ENCODE measurements at places on chromosomes 1 and 21.

- no peak for DNase-seq
Observed at GRCh38 chr1:221993444-221993948, 251.6 kb upstream of the DUSP10 start.

DNA sequence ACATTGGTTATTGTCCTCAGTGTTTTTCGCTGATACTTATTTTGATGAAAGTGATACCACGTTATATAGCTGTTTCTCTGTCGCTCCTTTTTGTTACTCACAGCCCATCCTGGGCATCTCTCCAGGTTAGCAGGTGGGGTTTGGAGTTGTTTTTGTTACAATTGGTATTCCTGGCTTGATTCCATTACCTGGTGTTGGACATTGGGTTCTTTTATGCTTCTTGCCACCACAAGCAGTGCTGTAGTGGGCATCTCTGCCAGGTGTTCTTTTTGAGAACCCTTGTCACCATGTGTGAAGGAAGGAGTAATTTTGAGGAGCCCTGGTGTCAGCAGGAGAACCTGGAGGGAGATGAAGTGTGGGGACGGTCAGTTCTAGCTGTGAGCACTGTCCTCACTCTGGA, 47.5 kb upstream of the PWP2 start:
- no peak for DNase-seq

GRCh38 chr1:163240705-163241104, 38.0 kb upstream of the RGS5 start:
- DNase-seq, result no peak

DNA sequence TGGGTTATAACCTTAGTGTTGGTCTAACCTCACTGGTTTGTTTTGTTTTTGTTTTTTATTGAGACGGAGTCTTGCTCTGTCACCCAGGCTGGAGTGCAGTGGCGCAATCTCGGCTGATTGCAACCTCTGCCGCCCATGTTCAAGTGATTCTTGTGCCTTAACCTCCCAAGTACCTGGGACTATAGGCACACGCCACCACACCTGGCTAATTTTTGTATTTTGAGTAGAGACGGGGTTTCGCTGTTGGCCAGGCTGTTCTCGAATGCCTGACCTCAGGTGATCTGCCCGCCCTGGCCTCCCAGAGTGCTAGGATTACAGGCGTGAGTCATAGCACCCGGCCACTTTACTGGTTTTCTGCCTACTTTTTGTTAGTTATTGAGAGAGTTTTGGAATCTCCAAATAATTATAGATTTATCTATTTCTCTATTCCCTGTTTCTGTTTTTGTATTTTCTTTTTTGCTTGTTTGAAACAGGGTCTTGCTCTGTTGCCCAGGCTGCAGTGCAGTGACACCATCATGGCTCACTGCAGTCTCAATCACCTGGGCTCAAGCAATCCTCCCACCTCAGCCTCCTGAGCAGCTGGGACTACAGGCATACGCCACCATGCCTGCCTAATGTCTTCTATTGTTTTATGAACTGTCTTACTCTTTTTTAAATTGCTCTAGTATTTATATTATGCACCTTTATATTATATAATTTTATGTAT, 21.4 kb downstream of the SMG7 start:
- no peak for DNase-seq

GRCh38 chr21:18274370-18274769, 29.7 kb downstream of the CHODL start:
- DNase-seq, result no peak

DNA sequence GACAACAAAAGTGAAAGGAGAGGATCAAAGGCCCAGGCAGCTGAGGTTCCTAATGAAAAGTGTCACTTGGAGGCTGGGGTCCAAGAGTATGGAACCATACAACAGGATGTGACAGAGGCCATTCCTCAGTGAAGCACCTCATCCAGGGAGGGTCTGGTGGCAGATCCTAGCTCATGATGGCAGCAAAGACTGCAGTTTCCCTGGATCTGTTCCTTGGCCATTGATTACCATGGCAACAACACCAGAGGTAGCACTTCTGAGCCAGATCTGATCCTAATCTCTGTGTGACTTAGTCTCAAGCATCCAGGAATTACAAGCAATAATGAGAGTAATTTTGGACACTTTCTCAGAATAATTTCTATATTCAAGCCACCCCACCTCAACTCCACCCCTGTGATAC, 12.9 kb downstream of the FAM177B start:
- DNase-seq, result no peak

DNA sequence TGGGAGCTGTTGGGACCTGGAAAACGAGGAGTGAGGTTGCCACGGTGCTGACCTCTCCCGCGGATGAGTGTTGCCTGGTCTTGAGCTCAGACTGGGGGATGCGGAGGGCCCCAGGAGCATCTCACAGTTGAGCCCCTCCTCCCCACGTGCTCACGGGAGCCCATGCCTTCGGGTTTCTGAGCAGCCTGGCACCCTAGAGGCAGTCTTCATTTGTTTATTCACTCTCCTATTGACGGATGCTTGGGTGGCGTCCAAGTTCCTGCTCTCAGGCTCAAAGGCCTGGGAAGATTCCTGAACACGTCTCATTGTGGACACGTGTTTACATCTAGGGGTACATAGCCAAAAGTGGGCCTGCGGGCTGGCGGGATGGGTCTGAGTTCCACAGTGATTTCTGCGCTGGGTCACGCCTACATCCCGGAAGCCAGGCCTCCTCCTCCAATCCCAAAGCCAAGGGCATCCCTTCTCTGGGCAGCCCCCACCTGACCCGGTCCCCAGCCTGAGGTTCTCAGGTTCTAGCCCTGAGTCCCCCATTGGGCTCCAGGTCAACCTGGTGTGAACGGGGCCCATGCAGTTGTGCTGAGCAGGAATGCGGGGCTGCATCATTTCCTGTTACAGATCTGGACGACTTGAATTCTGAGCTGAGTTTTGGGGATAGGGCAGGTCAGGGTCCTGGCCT, 14.7 kb downstream of the WNT3A start:
- DNase-seq, result no peak

GRCh38 chr1:29812408-29813135, 576.2 kb downstream of the PTPRU start:
- no peak for DNase-seq

DNA sequence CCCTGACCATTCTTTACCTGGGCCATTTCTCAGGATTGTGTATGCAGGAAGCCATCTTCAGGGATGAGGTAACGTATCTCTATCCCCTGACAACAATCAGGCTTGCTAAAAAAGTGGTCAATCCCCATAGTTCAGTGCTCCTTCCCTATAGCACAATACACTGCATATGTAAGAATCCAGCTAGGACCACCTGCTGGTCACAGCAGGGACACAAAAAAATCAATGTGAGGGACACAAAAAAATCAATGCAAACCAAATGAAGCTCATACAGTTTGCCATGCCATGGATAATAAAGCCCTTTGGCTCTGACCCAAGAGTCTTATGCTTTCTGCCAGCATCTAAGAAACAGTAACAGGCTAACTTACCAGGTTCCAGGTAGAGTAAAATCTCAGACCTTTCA, 16.3 kb downstream of the ACBD6 start:
- no peak for DNase-seq

DNA sequence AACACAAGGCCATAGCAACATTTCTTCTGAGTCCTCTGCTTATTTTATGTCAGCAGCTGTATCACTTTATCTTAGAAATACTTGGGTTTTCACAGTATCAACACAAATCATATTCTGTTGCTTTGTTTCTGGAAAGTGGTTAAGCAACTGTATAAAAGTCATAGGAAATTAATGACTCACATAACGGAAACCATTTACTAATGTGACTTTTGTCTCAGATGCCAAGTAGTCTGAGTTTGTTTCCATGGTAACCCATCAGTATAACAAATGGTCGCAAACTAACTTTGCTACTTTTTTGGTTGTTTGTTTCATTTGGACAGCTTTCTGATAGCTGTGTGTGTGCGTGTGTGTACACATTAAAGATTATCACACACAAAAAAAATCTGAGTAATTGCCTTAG, 31.1 kb downstream of the EEIG2 start:
- DNase-seq, result peak; percentile 84

GRCh38 chr21:45332415-45332814, 44.7 kb upstream of the POFUT2 start:
- DNase-seq, result no peak

GRCh38 chr1:113654883-113655282, 104.4 kb downstream of the PHTF1 start:
- DNase-seq, result no peak

- peak; percentile 75 for DNase-seq
Observed at GRCh38 chr1:226002667-226003501, 3.7 kb upstream of the SDE2 start.

DNA sequence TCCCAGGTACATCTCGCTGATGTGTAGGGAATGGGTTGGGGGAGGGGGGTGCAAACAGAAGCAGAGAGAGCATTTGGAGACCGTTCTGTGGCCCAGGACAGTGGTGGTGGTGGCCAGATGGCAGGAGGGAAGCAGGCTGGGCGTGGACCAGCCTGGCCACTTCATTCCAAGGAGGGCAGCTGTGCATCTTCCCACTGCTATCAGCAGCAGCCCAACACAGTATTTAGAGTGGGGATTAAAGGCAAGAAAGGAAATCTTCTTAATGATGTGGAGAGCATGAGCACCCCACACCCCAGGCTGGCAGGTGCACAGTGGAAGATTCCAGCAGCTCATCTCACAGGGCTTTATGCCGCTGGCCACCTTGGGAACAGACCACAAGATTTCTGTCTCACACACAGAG, 198.7 kb downstream of the NPHP4 start:
- no peak for DNase-seq

GRCh38 chr1:228334226-228334935, 72.3 kb downstream of the TRIM11 start:
- no peak for DNase-seq

DNA sequence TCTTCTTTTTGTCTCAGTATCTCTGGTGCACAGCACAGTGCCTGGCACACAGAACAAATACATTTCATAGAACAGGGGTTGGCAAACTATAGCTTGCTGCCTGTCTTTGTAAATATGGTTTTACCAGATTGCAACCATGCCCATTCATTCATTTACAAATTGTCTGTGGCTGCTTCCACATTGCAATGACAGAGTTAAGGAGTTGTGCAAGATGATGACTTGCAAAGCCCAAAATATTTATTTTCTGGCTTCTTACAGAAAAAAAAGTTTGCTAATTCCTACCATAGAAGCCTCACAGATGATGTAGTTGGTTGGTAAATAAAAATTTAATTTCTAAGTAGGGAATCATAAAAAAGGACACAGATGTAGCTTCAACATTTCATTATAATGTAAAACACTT, 11.2 kb upstream of the HMGB4 start:
- DNase-seq, result no peak

GRCh38 chr1:188735567-188735966, 1742.1 kb downstream of the BRINP3 start:
- DNase-seq, result no peak

DNA sequence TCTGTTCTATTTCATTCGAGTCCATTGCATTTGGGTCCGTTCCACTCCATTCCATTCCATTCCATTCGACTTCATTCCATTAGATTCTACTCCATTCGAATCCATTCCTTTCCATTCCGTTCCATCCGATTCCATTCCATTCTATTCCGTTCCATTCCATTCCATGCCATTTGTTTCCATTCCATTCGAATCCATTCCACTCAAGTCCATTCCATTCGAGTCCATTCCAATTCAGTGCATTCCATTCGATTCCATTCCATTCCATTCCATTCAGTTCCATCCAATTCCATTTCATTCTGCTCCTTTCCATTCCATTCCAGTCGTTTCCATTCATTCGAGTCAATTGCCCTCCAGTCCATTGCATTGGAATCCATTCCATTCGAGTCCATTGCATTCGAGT, 2603.7 kb upstream of the TPTE start:
- DNase-seq, result no peak

DNA sequence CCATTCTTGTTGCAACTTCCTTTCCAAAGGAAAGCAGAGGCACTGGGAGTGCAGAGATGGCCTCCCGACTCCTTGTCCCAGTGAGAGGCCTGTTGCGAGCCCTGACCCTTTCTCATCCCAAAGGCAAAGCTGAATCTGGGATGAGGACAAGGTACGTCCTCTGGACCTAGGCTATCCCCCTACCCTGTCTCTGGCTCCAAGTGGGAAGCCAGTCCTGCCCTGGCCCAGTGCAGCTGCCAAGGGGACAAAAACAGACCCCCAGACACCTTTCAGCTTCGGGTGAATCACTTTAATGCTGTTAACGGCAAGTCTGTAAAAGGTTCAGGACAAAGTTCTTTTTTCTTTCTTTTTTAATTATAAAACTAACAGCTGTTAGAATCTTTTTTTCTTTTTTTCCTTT, 2.5 kb downstream of the TSSK3 start:
- no peak for DNase-seq

GRCh38 chr1:94298861-94299260, 61.5 kb upstream of the ARHGAP29 start:
- DNase-seq, result peak; percentile 42

DNA sequence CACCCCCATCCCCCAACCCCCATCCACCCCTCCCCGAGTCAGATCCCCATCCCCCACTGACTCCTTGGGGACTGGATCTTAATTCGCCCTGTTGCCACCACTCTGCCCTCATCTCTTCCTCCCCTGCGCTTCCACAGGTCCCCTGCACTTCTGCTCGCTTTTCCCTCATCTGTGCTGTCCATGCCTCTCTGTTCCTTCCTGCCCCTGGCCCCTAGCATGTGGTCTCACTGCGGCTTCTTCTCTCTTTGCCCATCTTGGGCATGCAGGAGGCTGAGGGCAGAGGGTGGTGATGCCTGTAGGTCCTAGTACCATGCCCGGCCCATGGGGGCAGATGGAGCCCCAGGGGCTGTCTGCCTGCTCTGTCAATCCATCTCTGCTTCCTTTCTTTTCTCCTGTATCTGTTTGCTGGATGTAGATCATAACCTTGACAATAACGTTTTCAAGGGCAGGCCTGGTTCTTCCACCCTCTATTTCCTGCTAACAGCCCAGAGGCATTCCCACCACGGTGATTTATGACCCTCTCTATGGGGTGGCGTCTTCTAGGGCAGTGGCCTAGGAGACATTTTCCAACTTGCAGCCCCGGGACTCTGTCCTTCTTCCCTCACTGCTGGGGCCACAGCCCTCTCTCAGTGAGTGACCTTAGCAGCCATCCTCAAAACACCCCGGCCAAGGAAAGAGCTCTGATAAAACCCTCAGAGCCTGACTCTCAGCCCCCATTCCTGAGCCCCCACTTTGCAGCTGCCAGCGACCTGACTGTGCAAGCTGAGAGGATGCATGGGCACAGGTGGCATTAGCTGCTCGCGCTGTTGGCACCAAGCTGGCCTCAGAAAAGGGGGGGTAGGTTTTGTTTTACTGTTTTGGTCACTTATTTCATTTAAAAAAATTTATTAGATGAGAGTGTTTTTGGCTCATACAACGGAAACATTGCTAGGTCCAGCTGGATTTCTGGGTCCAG, 33.9 kb downstream of the TMEM51 start:
- DNase-seq, result no peak

- no peak for DNase-seq
Observed at GRCh38 chr1:196649990-196650389, 1.9 kb upstream of the CFH start.

GRCh38 chr1:230271300-230272035, 154.7 kb downstream of the PGBD5 start:
- no peak for DNase-seq

- DNase-seq, result no peak
Observed at GRCh38 chr1:227940791-227941241, 6.9 kb downstream of the WNT9A start.

DNA sequence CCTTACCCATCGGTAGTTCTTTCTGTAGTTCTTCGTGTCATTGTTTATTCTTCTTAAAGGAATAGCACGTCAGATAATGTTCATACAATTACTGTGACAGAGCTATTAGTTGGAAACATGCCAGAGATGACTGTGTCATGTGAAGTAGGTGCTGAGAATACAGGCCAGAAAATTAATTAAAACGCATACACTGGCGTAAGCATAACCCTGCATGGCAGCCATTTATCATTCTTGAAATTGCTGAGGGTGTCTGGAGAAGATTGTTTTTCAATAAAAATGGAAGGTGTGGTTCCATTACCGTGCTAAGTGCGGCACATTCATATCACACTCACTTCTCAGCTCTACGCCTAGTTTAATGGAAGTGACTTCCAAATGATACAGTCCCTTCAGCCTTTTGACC, 7.8 kb downstream of the ETS2 start:
- no peak for DNase-seq

All from inflammatory macrophage treated with lipopolysaccharide for 1 hour (primary cell).